Activated T-helper 2 cell treated with anti-CD3 and anti-CD28 coated beads, Interferon-gamma antibody, Interleukin-2, Interleukin-4, amounts not matched to agents 10 μg/mL and 5 μg/mL and 100 μg/mL, durations not matched to agents 14 hours and 24 hours and 36 hours (primary cell): ENCODE measurements at places on chromosomes 5 and 9. TPM values are rescaled to one million over a fixed set of nuclear protein-coding genes. Genes with fewer than 3 reads are reported as not detected.

- DNase-seq = no peak
These were observed 8.9 kb downstream of the PPP1R26 start for GRCh38 chr9:135488527-135488926.

- DNase-seq = no peak
These were observed 60.1 kb downstream of the GALNT12 start for GRCh38 chr9:98867429-98868168.

DNA sequence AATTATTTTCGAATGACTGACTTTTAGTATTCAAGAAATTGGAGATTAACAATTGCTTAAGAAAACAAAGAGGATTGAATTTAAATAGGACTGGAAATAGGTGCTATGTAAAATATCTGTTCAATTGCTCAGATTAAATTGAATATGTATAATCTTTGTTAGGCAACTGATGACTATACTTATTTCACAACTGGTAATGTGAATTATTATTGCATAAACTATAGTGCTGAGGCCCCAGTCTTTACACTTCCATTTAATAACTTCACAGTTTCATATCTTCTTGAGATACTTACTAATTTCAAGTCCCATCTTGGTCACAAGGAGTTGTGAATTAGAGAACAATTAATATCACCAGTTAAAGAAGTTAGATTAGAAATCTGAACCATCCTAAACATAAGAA is 16.7 kb downstream of the CEP78 start:
- no peak for DNase-seq

DNA sequence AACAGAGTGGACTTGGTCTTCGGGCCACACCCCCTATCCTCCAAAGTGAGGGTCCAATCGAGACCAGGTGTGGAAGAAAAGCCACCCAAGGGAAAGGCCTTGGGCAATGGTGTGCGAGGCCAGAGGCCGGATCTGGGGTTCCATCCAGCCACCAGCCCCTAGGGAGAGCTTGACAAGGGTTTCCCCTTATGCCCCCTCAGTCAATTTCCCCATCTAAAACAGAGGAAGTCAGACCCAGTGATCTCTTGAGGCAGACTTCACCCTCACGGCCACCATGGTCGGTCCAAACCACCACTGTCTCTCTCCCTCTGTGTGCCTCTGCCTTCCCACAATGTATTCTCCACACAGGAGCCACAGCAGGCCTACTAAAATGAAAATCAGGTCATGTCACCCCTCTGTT is 82.9 kb downstream of the C5orf15 start:
- no peak for DNase-seq

DNA sequence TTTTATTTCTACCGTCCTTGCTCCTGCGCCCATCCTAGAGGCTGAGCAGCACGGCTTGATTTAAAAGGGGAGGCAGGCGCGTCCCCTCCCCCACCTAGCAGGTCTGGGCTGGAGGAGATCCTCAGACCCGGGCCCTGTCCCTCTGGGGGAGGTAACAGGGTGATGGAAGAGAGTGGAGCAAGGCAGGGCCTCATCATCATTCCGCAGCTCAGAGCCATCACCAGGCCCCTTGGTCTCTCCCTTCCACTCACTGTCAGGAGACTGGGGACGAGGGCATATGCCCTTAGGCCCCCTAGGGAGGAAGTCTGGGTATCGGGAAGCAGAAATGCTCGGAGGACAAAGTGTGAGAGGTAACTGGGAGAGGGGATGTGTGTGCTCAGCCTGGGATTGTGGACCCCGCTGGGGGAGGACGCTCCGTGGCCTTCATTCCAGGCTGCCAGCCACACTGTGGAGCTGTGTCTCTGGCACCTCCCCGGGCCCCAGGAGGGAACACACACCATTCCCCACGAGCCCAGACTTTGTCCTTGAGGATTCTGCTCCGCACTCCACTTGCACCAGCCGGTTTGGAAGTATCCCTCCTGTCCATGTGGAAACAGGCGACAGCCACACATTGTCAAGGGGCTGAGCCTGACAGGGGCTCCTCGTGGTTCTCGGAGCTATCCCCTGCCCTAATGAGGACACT is 761 bp downstream of the REEP2 start:
- no peak for DNase-seq

- DNase-seq = no peak
These were observed 61.4 kb upstream of the TBC1D9B start for GRCh38 chr5:179969110-179969509.

DNA sequence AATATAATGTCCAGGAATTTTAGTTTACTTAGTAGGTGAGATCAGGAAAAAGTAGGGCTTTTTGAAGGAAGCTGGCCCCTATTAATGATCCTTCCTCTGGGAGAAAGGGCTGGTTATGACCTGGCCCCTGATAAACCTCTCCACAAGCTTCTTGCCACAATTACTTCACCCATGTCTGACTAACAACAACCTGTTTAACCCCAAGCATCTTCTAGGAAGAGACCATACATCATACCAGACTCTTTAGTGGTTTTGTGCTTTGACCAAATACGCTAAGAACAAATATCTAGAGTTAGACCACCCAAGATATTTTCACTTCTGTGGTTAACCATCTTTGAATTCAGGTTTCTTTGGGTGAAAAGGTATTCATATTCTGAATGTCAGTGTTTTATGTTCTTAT is 174.0 kb upstream of the SLC27A6 start:
- no peak for DNase-seq

DNA sequence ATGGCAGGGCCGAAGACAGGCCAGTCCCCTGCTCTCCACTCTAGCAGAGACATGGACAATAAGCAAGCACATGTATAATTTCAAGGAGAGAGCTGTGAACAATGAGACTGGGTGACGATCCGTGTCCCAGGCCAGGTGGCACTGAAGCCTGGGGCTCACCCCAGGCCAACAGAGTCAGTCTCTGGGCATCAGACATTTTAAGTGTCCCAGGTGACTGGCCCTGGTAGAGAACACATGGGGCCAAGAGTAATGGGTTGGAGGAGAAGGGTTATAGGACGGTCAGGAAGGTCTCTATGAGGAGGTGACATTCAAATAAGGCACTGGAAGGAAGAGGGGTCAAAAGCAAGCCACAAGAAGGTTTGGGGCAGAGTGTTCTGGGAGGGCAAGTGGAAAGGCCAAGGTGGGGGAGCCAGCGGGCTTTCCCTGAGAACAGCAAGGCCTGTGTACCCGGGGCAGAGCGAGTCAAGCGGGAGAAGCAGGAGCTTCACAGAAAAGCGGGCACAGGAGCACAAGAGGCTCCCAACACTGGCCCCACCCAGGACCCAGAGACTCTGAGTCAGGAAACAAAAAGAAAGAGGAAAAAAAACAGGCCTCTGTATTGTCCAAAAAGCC is 1.1 kb upstream of the AKNA start:
- no peak for DNase-seq

DNA sequence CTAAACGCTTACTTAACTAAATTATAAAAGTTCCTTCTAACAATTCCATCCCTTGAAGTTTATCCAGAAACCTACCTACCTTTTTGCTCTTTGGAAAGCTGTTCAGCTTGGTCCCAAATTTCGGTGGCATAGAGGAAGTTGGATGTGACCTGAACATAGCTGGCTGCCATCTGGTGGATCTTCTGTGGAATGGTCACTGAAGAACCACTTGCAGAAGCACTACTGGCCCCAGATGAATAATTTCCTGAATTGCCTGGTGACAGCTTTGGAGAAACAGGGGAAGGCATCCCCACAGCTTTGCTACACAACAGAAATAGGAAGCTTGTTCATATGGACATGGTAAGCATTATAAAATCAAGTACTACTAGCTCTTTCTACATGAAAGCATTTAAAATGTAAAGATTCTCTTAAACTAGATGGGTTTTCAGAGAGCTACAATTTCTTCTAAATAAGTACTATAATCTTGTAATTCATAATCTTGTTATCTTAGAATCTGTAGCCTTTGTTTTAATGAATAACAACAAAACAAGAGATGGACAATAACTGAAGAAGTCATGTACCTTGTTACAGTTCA is 9.9 kb downstream of the LEAP2 start:
- DNase-seq = no peak

The RFESD gene
- 0.94 and 2.9 TPM in 2 replicates for total RNA-seq

The RGS3 gene
- 56.2 and 64.2 TPM in 2 replicates for total RNA-seq
